NCI-H2081 (cell line): ENCODE measurements at places on chromosomes 4 and X.

- no peak for DNase-seq
These were observed 78.9 kb downstream of the FAT1 start for GRCh38 chr4:186644737-186645261.

DNA sequence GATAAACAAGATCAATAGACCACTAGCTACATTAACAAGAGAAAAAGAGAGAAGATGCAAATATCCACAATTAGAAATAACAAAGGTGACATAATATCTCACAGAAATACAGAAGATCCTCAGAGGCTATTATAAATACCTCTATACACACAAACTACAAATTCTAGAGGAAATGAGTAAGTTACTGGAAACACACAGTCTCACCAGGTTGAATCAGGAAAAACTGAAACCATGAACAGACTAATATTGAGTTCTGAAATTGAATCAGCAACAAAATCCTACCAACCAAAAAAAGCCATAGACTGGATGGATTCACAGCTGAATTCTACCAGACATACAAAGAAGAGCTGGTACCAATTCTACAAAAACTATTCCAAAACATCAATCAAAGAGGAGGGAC lies 211.8 kb upstream of the CPEB2 start:
- no peak for DNase-seq

GRCh38 chr4:1956631-1957030 lies 52.1 kb downstream of the NELFA start:
- DNase-seq: no peak

DNA sequence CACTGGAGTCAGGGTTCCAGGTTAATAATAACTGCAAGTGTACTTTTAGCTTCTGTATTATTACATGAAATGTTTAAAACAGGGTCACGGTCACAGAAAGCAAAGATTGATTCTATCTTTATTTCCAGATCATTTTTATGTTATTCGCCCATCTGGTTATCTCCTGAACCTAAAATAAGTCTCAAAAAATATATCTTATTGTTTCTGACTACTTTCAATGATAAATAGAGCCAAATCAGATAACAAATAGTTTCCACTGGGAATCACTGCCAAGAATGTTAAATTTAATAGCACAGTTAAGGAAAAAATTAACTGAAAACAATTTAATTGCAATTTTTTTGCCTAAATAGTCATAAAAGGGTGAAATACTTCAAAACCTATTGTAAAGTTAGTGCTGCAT lies 17.2 kb upstream of the VEGFD start:
- DNase-seq: no peak

DNA sequence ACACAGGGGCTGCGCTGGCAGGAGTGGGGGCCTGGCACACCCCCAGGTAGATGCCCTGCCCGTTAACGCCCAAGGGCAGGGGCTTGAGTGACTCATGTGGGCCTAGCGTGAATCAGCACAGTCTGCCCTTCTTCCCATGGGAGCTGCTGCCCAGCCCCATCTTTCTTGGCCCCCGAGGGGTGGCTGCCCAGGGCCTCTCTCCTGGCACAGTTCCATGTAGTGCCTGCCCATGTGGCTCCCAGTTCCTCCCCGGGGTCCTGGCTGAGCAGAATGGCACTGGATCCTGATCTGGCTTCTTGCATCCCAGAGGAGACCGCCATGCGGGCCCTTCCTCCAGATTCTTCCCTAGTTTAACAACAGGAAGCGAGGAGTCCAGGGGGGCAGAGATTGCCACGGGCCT lies 2.1 kb upstream of the AVPR2 start:
- DNase-seq: no peak

DNA sequence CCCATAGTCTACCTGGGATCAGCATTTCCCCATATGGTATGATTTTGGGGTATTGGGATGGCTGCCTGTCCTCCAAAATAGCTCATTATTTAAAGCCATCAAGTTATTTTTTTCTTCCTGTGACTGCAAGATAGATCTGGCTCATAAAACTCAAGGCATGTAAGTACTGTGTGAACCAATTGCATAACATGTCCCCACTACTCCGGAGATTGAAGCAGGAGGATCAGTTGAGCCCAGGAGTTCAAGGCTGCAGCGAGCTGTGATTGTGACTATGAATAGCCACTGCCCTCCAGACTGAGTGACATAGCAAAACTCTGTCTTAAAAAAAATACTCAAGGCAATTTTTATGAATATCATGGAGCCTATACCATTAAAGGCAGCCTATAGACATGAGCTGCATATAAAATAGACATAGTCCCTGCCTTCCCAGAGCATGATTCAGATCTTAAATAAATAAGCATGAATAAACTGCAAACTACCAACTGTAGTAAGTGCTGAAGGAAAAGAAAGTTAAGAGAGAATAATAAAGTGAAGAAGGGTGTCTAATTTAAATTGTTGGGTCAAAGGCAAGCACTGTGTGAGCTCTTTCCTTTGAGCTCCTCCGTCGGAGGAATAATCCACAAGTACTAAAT lies 16.9 kb upstream of the MMAA start:
- DNase-seq: no peak

GRCh38 chr4:117770269-117771102 lies 263.8 kb upstream of the NDST3 start:
- no peak for DNase-seq

- no peak for DNase-seq
These were observed 345.4 kb upstream of the GATB start for GRCh38 chr4:152106113-152106763.

- no peak for DNase-seq
These were observed 512.9 kb downstream of the FAT4 start for GRCh38 chr4:125827696-125828052.

- no peak for DNase-seq
These were observed 27.8 kb downstream of the PPP2R2C start for GRCh38 chr4:6444582-6444981.

DNA sequence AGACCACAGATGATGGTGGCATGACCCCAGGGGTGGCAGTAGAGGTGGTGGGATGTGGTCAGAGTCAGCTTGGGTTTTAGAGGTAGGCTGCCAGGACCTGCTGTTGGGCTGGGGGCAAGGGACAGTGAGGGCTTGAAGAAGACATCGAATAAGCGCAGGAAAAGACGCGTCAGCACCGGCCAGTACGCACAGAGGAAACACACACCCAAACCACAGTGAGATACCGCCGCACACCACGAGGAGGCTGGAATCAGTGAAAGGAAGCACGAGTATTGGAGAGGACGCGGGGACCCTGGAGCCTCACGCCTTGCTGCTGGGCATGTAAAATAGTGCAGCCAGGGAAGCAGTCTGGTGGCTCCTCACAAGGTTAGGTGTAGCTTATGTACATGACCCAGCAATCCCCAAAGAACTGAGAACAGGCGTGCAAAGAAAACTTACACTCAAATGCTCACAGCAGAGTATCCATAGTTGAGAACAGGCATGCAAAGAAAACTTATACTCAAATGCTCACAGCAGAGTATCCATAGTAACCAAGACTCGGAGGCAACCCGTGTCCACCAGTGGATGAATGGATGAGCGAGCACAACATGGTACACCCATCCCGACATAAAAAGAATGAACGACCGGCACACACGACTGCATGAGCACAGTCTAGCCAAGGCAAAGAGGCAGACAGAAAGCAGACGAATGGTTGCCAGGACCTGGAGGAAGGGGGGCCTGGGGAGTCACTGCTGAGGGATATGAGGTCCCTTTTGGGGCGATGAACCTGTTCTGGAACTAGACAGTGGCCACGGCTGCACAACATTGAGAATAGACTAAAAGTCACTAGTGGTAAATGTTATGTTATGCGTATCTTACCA lies 13.3 kb downstream of the PDZD4 start:
- no peak for DNase-seq

GRCh38 chr4:107683873-107684272 lies 36.2 kb downstream of the PAPSS1 start:
- DNase-seq: no peak

DNA sequence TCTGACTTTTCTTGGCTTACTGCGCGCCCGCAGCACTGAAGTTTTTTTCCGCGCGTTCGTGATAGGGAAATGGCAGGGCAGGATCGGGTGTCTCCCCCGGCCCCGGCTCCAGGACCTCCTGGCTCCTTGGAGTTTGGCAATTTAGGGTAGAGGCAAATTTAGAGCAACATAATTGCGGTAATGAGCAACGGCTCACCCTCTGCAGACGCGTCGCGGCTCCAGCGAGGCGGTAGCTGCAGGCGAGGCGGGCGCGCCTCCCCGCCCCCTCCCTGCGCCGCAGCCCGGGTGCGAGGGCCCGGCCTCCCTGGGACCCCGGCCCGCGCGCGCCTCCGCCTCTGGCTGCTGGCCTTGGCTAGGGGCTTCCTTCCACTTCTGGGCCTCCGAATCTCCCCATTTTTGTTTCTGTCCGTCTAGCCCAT lies 6.2 kb downstream of the MSX1 start:
- no peak for DNase-seq

DNA sequence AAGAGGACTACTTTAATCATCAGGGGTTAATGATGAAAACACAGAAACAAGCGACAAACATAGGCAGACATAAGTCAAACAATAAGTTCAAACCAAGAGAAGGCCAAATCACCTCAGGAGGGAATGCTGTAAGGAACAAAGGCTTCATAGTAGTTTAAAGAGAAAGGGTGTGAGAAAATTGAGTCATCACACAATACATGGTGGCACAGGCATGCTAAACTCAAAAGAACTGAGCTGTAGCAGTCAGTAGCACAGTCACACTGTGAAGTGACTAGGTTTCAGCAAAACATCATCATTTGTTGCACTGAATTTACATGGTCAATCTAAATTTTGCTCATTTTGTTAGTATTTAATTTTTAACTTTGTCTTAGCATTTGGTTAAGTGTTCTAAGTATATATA lies 24.2 kb downstream of the SMC1A start:
- DNase-seq: no peak

DNA sequence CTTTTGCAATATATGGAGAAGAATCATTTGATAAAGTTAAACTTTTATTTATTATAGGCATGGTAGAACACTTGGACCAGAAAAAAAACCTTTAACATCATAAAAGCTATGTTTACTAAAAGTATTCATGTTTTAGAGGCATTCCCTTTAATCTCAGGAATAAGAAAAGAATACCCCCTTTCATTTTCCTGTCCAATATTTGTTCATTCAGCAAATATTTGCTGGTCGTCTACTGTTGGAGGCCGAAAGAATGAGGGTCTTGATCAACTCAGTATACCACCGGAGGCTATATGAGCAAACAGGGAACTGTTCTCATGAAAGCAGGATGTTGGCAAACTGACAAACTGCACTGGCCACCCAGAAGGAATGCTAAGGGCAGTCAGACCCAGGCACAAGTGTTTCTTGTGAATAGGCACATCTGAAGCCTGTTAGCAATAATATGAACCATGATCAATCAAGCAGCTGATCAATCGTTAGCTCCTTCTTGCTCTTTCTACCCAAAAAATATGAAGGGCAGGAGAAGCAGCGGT lies 480.8 kb upstream of the FAT1 start:
- DNase-seq: no peak

- DNase-seq: no peak
These were observed 13.3 kb downstream of the HNRNPD start for GRCh38 chr4:82360298-82361177.

DNA sequence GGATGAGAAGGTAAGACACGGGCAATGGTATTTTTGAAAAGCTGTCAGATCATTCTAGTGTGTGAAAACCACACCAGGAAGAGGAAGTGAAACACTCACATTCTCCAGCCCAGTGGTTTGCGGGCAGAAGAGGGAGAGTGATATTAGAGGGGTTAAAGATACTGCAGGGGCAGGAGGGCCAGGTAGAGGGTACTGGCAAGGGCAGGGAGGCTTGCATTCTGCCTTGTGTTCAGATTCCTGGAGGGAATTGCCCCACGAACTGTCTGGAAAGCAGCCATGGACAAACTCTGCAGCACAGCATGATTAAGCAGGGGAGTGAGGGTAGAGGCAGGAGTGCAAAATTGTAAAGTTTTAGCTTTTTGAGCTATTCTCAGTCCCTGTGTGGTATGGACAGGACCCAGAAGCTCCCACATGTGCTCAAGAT lies 30.9 kb downstream of the NIPAL1 start:
- DNase-seq: no peak

DNA sequence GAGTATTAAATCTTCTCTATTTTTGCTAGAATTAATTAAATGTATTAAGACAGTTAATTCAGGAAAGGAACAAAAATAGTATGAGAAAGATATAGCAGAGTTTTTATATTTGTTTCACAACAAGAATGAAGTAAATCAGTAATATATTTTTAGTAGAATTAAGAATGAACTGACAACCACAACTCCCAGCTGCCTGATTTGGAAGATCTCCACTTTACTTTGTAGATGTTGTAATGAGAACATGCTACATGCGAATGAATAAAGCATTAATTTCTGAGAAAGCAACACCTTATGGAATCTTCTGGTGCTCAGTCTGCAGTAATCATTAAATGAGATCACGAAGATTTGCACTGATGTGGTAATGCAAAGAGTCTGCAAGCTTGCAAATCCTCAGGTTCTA lies 695.6 kb upstream of the PCDH7 start:
- no peak for DNase-seq

DNA sequence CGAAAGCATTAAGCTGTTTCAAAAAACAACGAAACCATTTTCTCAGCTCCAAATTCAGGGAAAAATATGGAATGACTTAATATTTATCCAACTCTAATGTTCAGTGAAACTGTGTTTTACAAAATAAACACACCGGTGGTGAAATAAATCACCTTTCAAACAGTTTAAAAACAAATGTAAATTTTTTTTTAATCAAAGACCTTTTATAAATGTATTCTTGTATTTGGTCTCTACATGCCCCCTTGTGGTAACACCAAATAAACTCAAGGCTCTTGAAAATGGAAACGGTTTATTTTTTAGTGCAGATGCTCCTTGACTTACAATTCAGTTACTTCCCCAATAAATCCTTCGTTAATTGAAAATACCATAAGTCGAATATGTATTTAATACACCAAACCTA lies 45.8 kb upstream of the ITM2A start:
- no peak for DNase-seq

GRCh38 chr4:175891231-175891630 lies 79.2 kb upstream of the GPM6A start:
- no peak for DNase-seq

DNA sequence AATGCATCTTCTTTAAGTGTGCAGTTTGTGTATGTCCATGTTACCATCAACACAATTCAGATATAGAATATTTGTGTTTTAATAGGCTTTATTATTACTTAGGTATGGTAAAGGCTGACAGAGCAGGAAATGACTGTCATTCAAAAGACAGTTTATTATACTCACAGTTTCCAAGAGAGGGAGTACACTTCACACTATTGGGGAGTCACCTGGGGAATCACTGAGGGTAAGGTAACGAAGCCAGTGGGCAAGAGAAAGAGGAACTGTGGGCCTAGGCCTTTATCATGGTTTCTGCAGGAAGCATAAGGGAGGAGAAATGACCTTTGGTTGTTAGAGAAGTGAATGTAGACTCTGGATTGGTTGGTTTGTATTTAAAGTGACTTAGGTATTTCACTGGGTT lies 235.1 kb upstream of the HCCS start:
- no peak for DNase-seq

- DNase-seq: no peak
These were observed 9.4 kb downstream of the MGST2 start for GRCh38 chr4:139674875-139675550.

DNA sequence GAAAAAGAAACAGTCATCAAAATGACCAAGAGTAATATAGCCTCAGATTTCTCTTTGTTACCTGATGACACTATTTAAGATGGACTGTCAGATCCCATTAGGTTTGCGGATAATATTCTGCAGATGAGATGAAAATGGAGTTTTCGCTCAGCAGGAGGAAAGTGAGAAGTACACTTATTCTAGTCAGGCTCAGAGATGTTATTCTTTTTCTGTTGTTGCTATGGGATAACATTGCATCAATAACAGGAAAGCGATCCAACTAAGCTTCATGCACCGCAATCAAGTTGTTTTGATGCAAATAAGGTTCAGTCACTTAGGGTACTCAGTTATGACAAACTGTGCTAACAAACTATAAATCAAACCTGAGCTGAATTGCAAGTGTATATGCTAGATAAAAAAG lies 415.0 kb downstream of the CCSER1 start:
- peak; percentile 68 for DNase-seq
